CD4-positive, alpha-beta T cell treated with Interleukin-4 for 4 hours (primary cell): ENCODE measurements at places on chromosomes 1 and 21.

GRCh38 chr1:179554427-179554826 is 21.3 kb downstream of the NPHS2 start:
- DNase-seq: no peak

- no peak for DNase-seq
These were observed 86.1 kb upstream of the SLC2A1 start for GRCh38 chr1:43044572-43045361.

DNA sequence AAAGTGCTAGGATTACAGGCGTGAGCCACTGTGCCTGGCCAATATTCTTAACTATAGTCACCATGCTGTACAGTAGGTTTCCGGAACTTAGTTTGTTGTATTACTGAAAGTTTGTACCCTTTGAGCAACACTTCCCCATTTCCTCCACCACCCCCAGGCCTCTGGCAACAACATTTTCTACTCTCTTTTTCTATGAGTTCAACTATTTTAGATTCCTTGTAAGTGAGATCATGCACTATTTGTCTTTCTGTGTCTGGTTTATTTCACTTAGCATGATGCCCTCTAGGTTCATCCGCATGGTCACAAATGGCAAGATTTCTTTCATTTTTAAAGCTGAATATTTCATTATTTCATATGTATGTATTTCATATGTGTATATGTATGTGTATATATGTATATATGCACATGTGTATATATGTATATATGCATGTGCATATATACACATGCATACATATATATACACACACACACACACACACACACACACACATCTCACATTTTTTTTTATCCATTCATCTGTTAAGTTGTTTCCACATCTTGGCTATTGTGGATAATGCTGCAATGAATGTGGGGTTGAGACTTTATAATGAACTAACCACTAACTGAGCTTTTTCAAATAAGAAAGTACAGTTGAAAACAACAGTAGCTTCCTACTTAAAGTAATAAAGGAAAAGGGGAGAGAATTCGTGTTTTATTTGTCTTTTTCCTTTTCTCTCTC is 256.8 kb upstream of the C1orf105 start:
- DNase-seq: no peak

- DNase-seq: no peak
These were observed 61.8 kb upstream of the LRRC8D start for GRCh38 chr1:89759036-89759435.

GRCh38 chr21:42474043-42474831 is 21.8 kb downstream of the RSPH1 start:
- DNase-seq: no peak

GRCh38 chr1:69878338-69878737 is 310.6 kb downstream of the LRRC7 start:
- no peak for DNase-seq

DNA sequence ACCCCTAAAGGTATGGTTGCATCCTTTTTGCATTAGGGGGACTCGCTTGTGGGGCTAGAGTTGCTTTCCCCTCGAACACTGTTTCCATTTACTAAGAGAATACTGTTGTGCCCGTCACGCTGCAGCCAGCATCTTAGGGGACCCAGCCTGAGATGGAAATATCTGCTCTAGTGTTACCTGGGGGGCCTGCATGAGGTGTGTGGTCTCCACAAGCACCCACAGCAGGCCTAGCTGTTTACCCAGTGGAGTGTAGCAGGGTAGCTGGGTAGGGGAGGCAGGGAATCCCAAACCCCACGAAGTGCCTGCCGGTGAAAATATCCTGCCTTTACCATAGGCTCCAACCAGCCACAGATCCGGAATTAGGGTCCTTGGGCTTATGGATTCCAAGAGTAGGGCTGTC is 303.6 kb downstream of the PTPRU start:
- DNase-seq: no peak

DNA sequence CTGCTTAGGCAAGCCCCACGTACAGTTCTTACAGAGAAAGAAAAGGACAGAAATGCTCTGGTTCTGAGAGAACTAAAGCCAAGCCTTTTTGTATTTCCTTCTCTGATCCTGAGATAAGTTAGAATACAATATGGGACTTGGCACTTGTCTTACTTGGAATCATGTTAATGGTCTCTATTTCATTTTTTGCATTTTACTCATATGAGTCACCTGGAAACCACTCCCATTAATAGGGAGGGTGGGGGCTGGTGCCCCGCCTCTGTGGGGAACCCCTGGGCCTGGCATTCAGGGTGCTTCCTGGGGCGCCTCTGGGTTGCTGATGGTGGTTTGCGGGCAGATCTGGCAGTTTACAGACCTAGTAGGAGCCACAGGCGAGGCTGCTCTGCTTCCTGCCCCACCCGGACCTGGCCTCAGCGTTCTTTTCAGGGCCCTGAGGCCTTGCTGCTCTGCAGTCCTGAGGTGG is 26.7 kb downstream of the TSPAN2 start:
- DNase-seq: peak; percentile 98

DNA sequence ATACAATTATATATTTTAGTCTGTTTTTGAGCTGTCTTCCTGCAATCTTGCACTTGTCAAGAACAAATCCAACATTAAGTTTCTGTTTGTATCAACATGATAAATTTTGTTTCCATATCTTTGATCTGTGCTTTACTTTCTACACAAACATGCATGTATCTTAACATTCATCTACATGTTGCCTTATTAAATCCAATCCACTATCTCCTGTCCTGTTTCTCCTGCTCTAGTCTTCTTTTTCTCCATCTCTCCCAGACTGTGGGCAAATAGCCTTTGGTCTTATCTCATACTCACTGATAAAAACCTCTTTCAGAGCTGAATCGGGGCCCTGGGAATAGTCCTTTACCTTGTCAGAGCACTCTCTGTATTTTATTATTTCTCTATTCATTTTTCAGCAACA is 101.3 kb downstream of the PLPPR4 start:
- DNase-seq: no peak

GRCh38 chr1:92784021-92784638 is 778 bp downstream of the EVI5 start:
- peak; percentile 27 for DNase-seq

DNA sequence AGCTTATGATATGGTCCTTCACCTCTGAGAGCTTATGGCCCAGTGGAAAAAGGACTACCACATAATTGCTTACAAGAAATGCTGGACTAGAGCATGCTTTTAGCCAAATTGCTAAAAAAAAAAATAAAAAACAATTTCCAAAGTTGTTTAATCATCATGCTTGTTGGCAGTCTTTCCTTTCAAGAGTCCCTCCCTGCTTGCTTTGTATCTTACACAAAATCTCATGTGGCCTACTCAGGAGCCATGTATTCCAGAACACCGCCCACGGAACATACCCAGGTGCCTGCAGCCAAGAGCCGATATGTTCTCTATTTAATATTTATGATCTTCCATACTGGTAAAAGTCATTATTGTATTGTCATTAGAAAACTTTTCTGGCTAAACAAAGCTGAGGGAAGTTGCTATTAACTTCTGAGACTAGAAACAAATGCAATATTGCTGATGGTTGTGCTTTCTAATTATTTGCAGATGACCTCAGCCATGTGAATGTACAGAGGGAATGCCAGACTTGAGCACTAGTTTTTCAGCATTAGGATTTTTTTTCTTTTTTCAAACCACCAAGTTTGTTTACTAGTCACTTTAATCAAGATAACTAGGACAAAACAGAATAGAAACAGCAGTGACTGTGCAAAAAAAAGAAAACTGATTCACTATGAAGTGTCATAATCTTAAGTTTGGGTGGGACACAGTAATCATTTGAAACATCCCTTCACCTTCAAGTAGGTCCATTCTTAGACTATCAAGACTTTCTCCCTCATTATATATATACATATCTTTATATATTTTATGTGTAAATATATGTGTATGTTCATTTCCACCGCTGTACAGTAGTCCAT is 129.3 kb upstream of the GORAB start:
- no peak for DNase-seq

GRCh38 chr1:203069030-203069747 is 16.6 kb downstream of the MYOG start:
- DNase-seq: no peak
